ENCODE measurements at places on chromosomes 6 and 20. TPM values are rescaled to one million over a fixed set of nuclear protein-coding genes. Genes with fewer than 3 reads are reported as not detected.

Gene KIF13A
- total RNA-seq, result not detected

Gene TFAP2D
- not detected for total RNA-seq

Gene STAU1
- total RNA-seq, result 72.6 TPM

- peaks cover 31% of the 10 kb centered on the region for H3K36me3 ChIP-seq
- peak overlapping the region; percentile 36 for H3K4me3 ChIP-seq
- DNase-seq, result no peak
- H3K27me3 ChIP-seq, result no peaks in the 10 kb centered on the region
- H3K27ac ChIP-seq, result no peak overlapping the region
Measured at GRCh38 chr6:75279418-75279817, 5.2 kb downstream of the TMEM30A start.

DNA sequence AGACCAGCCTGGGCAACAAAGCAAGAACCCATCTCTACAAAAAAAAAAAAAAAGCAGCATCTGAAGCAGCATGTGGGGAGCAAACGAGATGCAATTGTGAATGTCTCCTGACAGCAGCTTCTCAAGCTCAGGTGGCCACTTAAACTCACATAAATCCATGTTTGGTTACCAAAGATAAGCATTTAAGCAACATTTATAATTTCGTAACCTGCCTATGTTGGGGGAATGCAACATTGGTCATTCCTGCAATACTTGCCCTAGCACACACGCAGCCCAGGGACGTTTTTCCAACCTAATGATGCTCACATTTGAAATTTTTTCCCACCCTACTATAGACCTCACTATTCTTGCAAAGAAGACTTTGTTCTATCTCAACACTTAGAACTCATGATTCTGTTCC is 113.3 kb downstream of the ZFP64 start:
- peaks cover 5% of the 10 kb centered on the region for H3K4me1 ChIP-seq
- DNase-seq, result no peak
- H3K36me3 ChIP-seq, result no peaks in the 10 kb centered on the region
- H3K4me3 ChIP-seq, result no peak overlapping the region
- no peak overlapping the region for H3K27ac ChIP-seq

GRCh38 chr20:16580147-16580546 is 6.9 kb upstream of the KIF16B start:
- H3K27ac ChIP-seq, result no peak overlapping the region
- peaks cover 4% of the 10 kb centered on the region for H3K27me3 ChIP-seq
- no peak for DNase-seq
- peaks cover 4% of the 10 kb centered on the region for H3K4me1 ChIP-seq

DNA sequence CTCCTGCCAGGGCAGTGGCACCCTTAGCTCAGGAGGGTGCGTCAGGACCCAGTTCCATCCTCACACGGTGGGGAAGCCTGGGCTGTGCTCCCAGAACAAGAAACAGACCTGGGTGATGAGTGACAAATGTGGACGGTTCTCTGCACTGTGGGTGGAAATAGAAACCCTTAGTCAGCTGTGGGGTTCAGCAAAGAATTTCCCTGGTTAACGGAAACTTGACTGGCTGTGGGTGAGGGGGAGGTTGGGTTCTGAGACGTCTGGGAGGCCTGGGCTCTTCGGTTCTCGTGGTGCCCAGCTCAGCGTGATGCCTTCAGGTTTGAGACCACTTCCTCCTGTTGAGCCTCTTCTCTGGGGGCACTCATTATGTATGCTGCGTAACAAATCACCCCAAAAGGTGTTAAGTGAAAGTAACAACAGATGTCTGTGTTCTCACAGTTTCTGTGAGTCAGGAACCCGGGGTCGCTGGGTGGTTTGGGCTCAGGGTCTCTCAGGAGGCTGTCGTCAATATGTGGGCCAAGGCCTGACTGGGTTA is 53.1 kb upstream of the FAM83D start:
- peak; percentile 86 for DNase-seq
- peak overlapping the region; percentile 94 for H3K27ac ChIP-seq
- no peaks in the 10 kb centered on the region for H3K27me3 ChIP-seq
- peak overlapping the region; percentile 58 for H3K4me3 ChIP-seq
- H3K36me3 ChIP-seq, result peaks cover 31% of the 10 kb centered on the region

Gene SERPINB1
- total RNA-seq, result 44.7 TPM

DNA sequence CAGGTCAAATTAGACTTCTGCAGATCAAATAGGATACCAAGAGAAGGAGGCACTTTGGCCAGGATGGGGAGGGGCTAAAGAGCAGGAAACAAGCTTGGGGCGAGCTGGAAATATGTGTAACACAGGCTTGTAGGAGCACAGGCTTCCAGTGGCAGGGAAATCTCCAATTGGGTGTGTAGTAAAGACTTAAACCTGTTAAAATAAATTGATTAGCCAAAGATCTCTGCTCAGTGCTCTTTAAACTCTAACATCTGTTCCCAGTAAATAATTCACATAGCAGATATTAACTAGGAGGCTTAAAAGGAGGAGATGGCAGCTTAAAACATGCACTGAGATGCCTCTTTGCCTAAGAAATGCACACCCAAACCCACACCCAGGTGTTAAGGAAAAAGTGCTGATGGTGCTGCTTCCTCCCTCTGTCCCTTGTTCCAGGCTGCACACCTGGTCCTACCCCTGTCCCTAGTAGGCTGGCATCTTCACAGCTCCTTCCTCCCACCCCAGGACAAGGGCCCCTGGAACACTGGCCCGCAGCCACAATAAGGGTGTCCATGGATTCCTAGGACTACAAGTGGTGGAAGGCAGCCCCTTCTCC is 93.5 kb upstream of the MLN start:
- no peak overlapping the region for H3K4me3 ChIP-seq
- no peak overlapping the region for H3K27ac ChIP-seq
- H3K4me1 ChIP-seq, result peaks cover 41% of the 10 kb centered on the region
- no peak for DNase-seq
- H3K27me3 ChIP-seq, result peaks cover 4% of the 10 kb centered on the region

- peaks cover 3% of the 10 kb centered on the region for H3K36me3 ChIP-seq
- H3K4me1 ChIP-seq, result no peaks in the 10 kb centered on the region
- no peaks in the 10 kb centered on the region for H3K27me3 ChIP-seq
- no peak overlapping the region for H3K4me3 ChIP-seq
Measured at GRCh38 chr6:80438772-80439171, 332.3 kb downstream of the BCKDHB start.

GRCh38 chr20:34680586-34681175 is 3.8 kb upstream of the PIGU start:
- H3K27ac ChIP-seq, result no peak overlapping the region
- H3K27me3 ChIP-seq, result no peaks in the 10 kb centered on the region
- peaks cover 15% of the 10 kb centered on the region for H3K4me1 ChIP-seq
- no peaks in the 10 kb centered on the region for H3K36me3 ChIP-seq

GRCh38 chr6:43779852-43780236 is 9.8 kb downstream of the VEGFA start:
- H3K36me3 ChIP-seq, result peaks cover 57% of the 10 kb centered on the region
- H3K4me1 ChIP-seq, result peaks cover 7% of the 10 kb centered on the region
- no peak overlapping the region for H3K27ac ChIP-seq
- H3K27me3 ChIP-seq, result no peaks in the 10 kb centered on the region
- H3K4me3 ChIP-seq, result no peak overlapping the region
- no peak for DNase-seq

GRCh38 chr20:45860560-45861220 is 3.3 kb downstream of the ZSWIM3 start:
- H3K36me3 ChIP-seq, result peaks cover 8% of the 10 kb centered on the region
- H3K27ac ChIP-seq, result no peak overlapping the region
- no peak overlapping the region for H3K4me3 ChIP-seq
- DNase-seq, result no peak

DNA sequence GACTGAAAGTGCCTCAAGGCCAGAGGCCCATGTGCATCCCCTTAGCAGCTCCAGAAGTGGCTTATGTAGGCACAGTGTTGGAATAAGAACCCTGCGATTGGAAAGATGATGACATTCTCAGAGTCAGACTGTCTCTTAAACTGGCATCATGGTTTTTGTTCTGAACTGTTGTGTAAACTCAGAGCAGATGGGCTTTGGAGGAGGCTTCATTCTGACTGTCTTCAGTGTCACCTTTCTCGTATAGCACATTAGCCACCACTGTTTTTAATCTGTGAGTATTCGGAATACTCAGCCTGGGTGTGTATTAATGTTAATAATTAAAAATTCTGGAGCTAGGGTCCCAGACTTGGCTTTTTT is 140.9 kb downstream of the JARID2 start:
- no peaks in the 10 kb centered on the region for H3K27me3 ChIP-seq
- DNase-seq, result no peak
- H3K36me3 ChIP-seq, result peaks cover 10% of the 10 kb centered on the region
- H3K4me1 ChIP-seq, result peaks cover 72% of the 10 kb centered on the region
- no peak overlapping the region for H3K27ac ChIP-seq
- H3K4me3 ChIP-seq, result no peak overlapping the region

- H3K4me1 ChIP-seq, result no peaks in the 10 kb centered on the region
- H3K4me3 ChIP-seq, result no peak within 1 kb of the TSS
Measured at GRCh38 chr20:45206725-45207124, at the start of gene SEMG1. SEMG1 (plus strand) TSS chr20:45207033; CDS start chr20:45207054, 21 bp downstream.

GRCh38 chr6:134686071-134686470 is 263.8 kb downstream of the ALDH8A1 start:
- peaks cover 23% of the 10 kb centered on the region for H3K27me3 ChIP-seq
- no peak overlapping the region for H3K27ac ChIP-seq
- H3K4me3 ChIP-seq, result no peak overlapping the region
- H3K4me1 ChIP-seq, result no peaks in the 10 kb centered on the region

GRCh38 chr6:21594416-21595281 is 1.1 kb downstream of the SOX4 start:
- H3K36me3 ChIP-seq, result no peaks in the 10 kb centered on the region
- H3K4me1 ChIP-seq, result peaks cover 24% of the 10 kb centered on the region
- H3K4me3 ChIP-seq, result peak overlapping the region; percentile 80
- peak overlapping the region; percentile 69 for H3K27ac ChIP-seq
- peaks cover 55% of the 10 kb centered on the region for H3K27me3 ChIP-seq
- peak; percentile 37 for DNase-seq

DNA sequence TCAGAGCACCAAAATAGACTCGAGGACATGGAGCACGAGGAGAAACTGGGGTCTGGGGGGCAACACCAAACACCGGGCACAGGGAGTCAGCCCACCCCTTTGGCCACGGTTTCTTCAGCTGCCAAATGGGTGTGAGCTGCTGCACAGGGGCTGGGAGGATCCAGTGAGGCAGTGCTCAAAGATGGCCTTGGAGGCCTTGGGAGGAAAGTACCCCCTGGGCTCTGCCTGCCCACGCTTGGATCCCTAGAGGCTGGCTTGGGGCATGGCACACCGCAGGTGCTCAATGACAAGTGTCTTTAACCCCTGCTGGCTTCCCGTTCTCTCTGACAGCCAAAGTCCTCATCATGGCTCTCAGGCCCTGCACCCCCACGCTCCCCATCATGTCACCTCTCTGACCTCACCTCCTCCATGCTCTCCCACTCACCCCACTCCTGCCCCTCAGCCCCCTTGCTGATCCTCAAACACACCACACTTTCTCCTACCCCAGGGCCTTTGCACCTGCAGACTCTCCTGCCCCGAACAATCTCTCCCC is 190.3 kb downstream of the ANKRD60 start:
- no peak overlapping the region for H3K27ac ChIP-seq
- no peaks in the 10 kb centered on the region for H3K36me3 ChIP-seq
- no peak for DNase-seq
- no peak overlapping the region for H3K4me3 ChIP-seq
- H3K27me3 ChIP-seq, result peaks cover 15% of the 10 kb centered on the region
- H3K4me1 ChIP-seq, result no peaks in the 10 kb centered on the region

DNA sequence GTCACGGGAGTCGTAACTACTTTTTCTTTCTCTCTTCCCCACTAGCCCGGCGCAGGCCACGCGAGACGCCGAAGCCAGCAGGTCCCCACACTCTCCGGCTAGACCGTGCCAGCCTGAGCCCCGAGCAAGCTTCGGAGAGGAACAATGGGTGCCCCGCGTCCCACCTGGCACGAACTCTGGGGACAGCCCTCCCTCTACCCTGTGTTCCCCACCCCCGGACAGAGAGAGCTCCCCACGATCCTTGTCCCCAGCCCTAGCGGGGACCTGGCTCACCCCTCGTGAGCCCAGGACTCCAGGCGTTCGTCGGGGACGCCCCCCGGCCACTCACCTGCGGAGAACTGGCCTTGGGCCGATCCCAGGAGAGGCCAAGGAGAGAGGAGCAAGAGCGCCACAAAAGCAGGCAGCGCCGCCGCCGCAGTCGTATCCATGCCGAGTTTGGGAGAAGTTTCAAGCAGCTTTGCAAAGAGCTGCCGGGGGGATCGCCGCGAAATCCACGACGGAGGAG is 416 bp downstream of the PTPRK start:
- H3K27ac ChIP-seq, result peak overlapping the region; percentile 87
- H3K27me3 ChIP-seq, result peaks cover 56% of the 10 kb centered on the region
- H3K4me1 ChIP-seq, result peaks cover 18% of the 10 kb centered on the region
- peak overlapping the region; percentile 94 for H3K4me3 ChIP-seq
- peak; percentile 38 for DNase-seq

Gene FAM209A
- 0.62 TPM for total RNA-seq

Gene CASS4
- total RNA-seq, result 3.0 TPM

GRCh38 chr20:33377366-33377765 is 24.0 kb downstream of the CDK5RAP1 start:
- no peak for DNase-seq
- peaks cover 18% of the 10 kb centered on the region for H3K36me3 ChIP-seq
- no peaks in the 10 kb centered on the region for H3K27me3 ChIP-seq
- no peak overlapping the region for H3K27ac ChIP-seq
- peaks cover 8% of the 10 kb centered on the region for H3K4me1 ChIP-seq

GRCh38 chr20:61668065-61668650 is 397.5 kb downstream of the TAF4 start:
- no peak overlapping the region for H3K27ac ChIP-seq
- H3K4me1 ChIP-seq, result no peaks in the 10 kb centered on the region
- no peaks in the 10 kb centered on the region for H3K27me3 ChIP-seq
- H3K4me3 ChIP-seq, result no peak overlapping the region

- no peak for DNase-seq
- H3K27ac ChIP-seq, result no peak overlapping the region
- no peaks in the 10 kb centered on the region for H3K36me3 ChIP-seq
- no peaks in the 10 kb centered on the region for H3K4me1 ChIP-seq
- H3K4me3 ChIP-seq, result no peak overlapping the region
Measured at GRCh38 chr20:61437280-61438206, 185.5 kb downstream of the CDH4 start.

Gene NOP56
- total RNA-seq, result 937 TPM

Gene C6orf52
- total RNA-seq, result 5.7 TPM

DNA sequence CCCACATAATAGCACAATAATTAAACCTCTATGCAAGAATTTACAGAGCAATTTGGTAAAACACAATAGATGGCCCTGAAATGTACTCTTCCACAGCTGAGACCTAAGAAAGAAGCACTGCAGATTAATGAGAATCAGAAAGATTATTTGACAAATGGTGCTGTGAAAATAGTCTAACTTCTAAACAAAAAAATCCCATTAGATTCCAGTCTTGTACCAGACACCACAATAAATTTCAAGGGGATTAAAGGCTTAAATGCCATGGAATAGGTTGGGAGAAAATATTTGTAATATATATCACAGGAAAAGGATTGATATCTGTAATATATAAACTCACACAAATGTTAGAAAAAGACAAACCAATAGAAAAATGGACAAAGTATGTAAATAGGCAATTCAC is 14.4 kb downstream of the TMEM244 start:
- no peaks in the 10 kb centered on the region for H3K4me1 ChIP-seq
- no peaks in the 10 kb centered on the region for H3K27me3 ChIP-seq
- DNase-seq, result no peak
- H3K36me3 ChIP-seq, result no peaks in the 10 kb centered on the region

Gene HDGFL1
- not detected for total RNA-seq

Gene JAG1
- not detected for total RNA-seq

Gene DPPA5
- not detected for total RNA-seq

Measured in activated naive CD8-positive, alpha-beta T cell treated with anti-CD3 and anti-CD28 coated beads for 36 hours (primary cell).